ENCODE measurements at places on chromosomes 11 and 22. TPM values are rescaled to one million over a fixed set of nuclear protein-coding genes. Genes with fewer than 3 reads are reported as not detected.
A peak's percentile ranks its signal among the peaks of the same experiment; 100 is the strongest.

DNA sequence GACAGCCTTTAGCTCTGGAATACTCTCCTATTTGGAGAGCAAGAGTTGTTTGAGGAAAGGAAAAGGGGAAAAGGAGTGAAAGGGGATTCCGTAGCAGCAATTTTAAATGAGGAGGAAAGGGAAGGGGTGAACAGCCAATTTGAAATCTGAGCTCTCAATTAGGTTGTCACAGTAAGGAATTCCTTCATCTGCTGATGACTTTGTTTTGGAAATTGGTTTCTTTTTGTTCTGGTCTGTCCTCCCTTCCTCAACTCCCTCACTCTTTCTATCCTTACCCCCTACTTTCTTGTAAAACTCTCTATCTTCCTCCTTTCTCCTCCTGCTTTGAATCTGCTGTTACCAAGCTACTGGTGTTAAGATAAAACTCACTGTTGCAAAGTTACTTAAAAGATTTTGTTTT is 1155.6 kb downstream of the DLG2 start:
- H3K36me3 ChIP-seq = no peaks in the 10 kb centered on the region
- H3K27me3 ChIP-seq = no peaks in the 10 kb centered on the region
- H3K27ac ChIP-seq = no peak overlapping the region
- no peaks in the 10 kb centered on the region for H3K4me1 ChIP-seq

GRCh38 chr22:42326801-42327200 is 56.3 kb upstream of the TCF20 start:
- DNase-seq = no peak
- H3K27me3 ChIP-seq = no peaks in the 10 kb centered on the region
- H3K4me1 ChIP-seq = no peaks in the 10 kb centered on the region
- no peak overlapping the region for H3K4me3 ChIP-seq
- no peaks in the 10 kb centered on the region for H3K36me3 ChIP-seq

GRCh38 chr11:45886816-45887520 is 1.5 kb downstream of the MAPK8IP1 start:
- no peak overlapping the region for H3K27ac ChIP-seq
- no peaks in the 10 kb centered on the region for H3K27me3 ChIP-seq
- H3K4me3 ChIP-seq = no peak overlapping the region
- no peaks in the 10 kb centered on the region for H3K36me3 ChIP-seq
- no peaks in the 10 kb centered on the region for H3K4me1 ChIP-seq
- DNase-seq = no peak

DNA sequence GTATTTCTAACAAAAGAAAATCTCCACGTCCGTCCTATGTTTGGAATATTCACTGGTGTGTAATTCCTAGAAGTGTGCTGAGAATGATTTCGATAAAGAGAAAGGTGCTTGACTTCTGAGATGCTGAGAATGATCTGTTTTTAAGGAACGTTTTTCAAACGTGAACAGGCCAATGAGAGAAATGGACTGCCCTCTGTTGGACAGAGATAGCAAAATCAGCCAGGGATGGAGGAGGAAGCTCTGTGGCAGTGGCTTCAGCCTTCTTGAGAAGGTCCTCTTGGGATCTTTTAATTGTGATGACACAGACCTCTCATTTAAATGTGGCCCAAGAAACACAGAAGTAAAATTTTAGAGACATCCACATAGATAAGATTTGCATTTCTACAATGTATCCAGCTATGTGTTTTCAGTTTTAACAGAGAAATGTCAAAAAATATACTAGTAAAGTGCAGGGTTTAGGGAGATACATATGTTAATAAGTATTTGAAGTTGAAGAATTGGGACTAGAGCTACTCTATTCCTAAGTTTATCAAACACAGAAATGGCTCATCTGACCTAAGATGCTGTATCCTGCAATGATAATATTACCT is 84.0 kb upstream of the RCN1 start:
- peaks cover 7% of the 10 kb centered on the region for H3K27me3 ChIP-seq
- H3K4me1 ChIP-seq = no peaks in the 10 kb centered on the region
- DNase-seq = no peak
- H3K27ac ChIP-seq = no peak overlapping the region

- H3K4me1 ChIP-seq = peaks cover 18% of the 10 kb centered on the region
- H3K4me3 ChIP-seq = peak overlapping the region; percentile 59
- H3K27ac ChIP-seq = peak overlapping the region; percentile 95
- no peaks in the 10 kb centered on the region for H3K36me3 ChIP-seq
Measured at GRCh38 chr11:72078477-72078876, 1.9 kb downstream of the NUMA1 start.

DNA sequence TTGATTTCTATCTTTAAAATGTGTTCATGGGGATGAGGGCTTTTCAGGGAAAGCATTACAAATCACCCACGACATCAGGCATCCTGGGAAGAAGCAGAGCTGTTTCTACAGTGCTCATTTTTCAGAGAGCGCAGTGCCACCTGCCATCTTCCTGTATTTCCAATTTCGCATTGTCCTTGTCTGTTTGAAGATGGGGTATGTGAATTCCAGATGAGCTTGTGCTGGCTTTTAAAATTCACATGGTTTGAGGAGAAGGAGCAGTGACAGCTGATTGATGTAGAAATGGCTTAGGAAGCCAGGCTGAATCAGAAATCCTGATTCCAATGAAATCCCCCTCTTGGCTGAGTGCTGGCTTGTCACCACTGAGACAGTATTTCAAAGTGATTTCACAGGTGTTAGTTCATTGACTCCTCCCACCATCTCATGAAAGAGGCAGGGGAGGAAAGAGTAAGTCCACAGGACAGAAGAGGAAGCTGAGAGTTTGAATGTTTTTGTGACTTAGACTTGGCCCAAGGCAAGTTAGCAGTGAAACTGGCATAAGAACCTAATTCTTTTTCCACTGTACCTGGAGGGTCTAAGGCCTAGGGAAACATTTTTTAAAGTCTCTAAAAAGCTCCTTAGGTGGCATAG is 344.6 kb upstream of the C11orf87 start:
- no peaks in the 10 kb centered on the region for H3K4me1 ChIP-seq
- no peaks in the 10 kb centered on the region for H3K36me3 ChIP-seq
- H3K27me3 ChIP-seq = no peaks in the 10 kb centered on the region
- DNase-seq = no peak
- H3K4me3 ChIP-seq = no peak overlapping the region

DNA sequence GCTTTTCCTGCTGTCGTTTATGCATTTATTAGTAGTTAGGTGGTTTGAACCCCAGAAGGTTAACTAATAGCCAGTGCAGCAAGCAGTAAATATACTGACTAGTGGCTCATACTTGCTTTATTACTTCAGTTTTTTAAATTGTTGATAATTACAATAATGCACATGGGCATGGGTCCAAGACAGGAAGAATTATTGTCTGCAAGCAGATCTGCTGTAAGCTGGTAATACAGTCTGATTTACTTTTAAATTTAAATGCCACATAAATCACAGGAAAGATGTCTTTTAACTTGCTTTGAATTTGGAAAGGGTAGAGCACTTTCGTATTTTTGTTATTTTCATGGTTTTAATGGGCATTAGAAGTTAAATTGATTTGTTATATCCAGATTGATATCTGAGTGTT is 27.1 kb downstream of the APLP2 start:
- H3K4me3 ChIP-seq = no peak overlapping the region
- no peaks in the 10 kb centered on the region for H3K36me3 ChIP-seq
- no peak for DNase-seq
- no peaks in the 10 kb centered on the region for H3K4me1 ChIP-seq
- H3K27ac ChIP-seq = no peak overlapping the region

DNA sequence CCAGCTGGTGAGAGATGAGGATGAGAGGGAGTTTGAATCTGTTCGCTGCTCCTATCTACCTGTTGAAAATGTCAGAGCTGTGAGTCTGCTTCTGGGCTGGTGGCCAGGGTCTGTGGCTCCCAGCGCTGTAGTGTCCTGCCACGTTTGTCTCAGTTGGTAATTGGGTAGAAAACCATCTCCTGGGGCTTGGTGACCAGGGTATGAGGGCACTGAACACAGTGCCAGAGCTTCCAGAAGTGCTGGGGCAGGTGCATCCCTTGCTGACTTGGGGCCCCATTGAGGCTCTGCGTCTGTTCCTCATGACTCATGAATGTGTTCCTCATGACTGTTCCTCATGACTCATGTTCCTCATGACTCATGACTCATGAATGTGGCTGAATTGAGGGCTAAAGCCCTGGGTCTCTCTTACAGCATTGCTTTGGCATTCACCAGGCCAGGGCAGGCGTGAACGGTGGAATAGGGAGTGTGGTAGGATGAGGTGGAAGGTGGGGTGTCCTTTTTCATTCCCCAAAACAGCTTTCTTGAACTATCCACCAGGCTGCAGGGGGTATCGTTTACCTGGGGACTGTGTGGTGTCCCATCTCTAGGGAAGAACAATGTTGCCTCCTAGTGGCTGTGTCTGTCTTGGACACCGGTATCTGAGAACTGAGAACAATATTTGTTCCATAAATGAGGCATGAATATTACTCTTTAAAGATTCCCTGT is 139.5 kb downstream of the COMMD9 start:
- H3K4me1 ChIP-seq = no peaks in the 10 kb centered on the region
- no peaks in the 10 kb centered on the region for H3K27me3 ChIP-seq
- no peaks in the 10 kb centered on the region for H3K36me3 ChIP-seq
- H3K27ac ChIP-seq = no peak overlapping the region

DNA sequence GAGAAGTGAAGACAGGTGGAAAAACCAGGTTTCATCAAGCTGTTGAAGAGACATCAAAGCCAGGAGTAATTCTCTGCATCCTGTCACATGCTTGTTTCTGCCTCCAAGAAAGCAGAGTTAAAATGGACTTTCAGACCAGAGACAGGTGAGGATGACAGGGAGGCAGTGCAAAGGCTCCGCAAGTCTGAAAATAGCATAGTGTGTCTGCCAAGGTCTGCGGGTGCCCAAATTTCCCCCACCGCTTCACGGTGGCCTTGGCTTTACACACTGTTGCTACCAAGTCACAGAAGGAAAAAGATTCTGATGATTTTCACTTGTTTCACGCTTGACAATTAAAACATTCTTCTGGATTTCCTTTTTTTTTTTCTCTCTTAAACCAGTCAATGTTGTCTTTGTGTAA is 44.2 kb downstream of the SNX19 start:
- H3K4me3 ChIP-seq = no peak overlapping the region
- no peak for DNase-seq

GRCh38 chr11:34405079-34405858 is 33.5 kb upstream of the CAT start:
- no peak overlapping the region for H3K4me3 ChIP-seq
- no peak for DNase-seq
- no peaks in the 10 kb centered on the region for H3K36me3 ChIP-seq
- no peaks in the 10 kb centered on the region for H3K27me3 ChIP-seq
- peaks cover 4% of the 10 kb centered on the region for H3K4me1 ChIP-seq

- no peak for DNase-seq
- no peaks in the 10 kb centered on the region for H3K27me3 ChIP-seq
- H3K36me3 ChIP-seq = no peaks in the 10 kb centered on the region
- no peak overlapping the region for H3K27ac ChIP-seq
- no peaks in the 10 kb centered on the region for H3K4me1 ChIP-seq
Measured at GRCh38 chr11:75589933-75590332, 27.9 kb downstream of the SERPINH1 start.

GRCh38 chr11:12248330-12248729 is 129.0 kb upstream of the PARVA start:
- peak overlapping the region; percentile 75 for H3K27ac ChIP-seq
- H3K4me1 ChIP-seq = peaks cover 15% of the 10 kb centered on the region
- H3K27me3 ChIP-seq = no peaks in the 10 kb centered on the region

DNA sequence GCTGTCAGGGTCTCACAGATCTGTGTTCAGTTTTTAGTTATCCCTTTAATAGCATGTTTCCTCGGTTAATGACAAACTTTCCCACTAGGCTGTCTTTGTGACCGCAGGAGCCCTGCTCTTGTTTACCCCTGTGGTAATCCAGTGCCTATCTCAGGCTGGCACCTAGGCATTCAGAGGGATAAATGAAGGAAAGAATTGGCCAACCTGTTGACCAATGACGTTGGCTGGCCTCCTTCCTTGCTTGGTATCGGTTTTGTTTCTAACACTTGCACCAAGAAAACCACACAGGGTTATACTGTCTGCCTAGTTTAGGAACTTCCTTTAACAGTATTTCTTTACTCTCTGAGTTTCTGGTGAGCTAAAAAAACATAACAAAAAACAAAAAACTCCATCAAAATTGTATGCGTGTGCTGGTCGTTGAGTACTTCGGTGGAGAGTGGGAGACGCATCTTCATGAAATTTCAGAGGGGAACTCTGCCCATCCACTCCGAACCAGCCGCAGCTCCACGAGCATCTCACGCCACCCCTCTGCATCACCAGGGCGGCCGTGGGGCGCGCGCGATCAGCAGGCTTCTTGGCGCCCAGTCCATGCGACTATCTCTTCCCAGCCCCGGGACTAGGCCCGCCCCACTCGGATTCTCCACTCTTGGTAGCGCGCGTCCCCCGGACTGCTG is 563 bp upstream of the ENDOD1 start:
- H3K4me1 ChIP-seq = peaks cover 18% of the 10 kb centered on the region
- H3K27me3 ChIP-seq = no peaks in the 10 kb centered on the region
- H3K27ac ChIP-seq = peak overlapping the region; percentile 95
- peak overlapping the region; percentile 96 for H3K4me3 ChIP-seq

DNA sequence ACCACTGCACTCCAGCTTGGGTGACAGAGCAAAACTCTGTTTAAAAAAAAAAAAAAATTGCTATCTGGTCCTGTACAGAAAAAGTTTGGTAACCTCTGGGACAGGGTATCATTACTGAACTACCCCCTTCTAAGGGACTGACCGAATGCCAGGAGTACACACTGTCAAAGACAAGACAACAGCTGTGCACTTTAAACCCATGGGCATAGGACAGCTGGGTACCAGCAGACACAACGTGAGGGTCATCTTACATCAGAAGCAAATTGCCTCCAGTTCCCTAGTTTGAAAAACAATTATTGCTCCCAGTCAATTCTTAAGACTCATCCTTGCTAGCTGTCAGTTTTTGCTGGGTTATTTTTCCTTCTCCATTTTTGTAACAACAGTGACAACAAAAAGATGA is 17.8 kb downstream of the CD59 start:
- no peak overlapping the region for H3K27ac ChIP-seq
- no peak overlapping the region for H3K4me3 ChIP-seq
- H3K27me3 ChIP-seq = no peaks in the 10 kb centered on the region
- H3K4me1 ChIP-seq = no peaks in the 10 kb centered on the region
- no peaks in the 10 kb centered on the region for H3K36me3 ChIP-seq
- DNase-seq = no peak

Gene NPAS4
- not detected for total RNA-seq

Gene MAP6
- total RNA-seq = 15.8 TPM

Gene PITPNM1
- total RNA-seq = 26.9 TPM

Gene HORMAD2
- total RNA-seq = 6.9 TPM

Gene HTR3A
- not detected for total RNA-seq

Gene OR4C12
- total RNA-seq = not detected

Gene ANO3
- 0.68 TPM for total RNA-seq

Gene SLC37A2
- total RNA-seq = 10.2 TPM

Gene LSP1
- 6.7 TPM for total RNA-seq

Data from prostate gland (tissue), 2 donors.